ENCODE measurements at places on chromosomes 2 and 18.

DNA sequence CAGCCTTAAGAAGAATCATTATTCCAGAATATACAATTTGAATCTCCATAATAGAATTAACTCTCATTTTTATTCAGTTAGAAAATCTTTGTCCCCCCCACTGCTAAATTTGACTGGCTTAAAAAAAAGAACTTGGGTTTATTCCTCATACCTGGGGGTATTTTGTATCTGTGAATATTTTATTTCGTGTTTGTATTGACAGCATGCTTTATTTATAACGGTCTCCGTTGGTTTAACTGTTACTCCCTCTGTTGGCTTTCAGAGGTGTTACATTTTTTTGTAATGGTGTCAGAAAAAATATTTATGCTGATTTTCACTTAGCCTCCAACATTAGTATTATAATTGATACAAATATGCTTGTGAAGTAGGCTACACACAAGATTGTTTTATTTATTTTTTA lies 109.1 kb downstream of the HAUS1 start:
- no peak for DNase-seq

DNA sequence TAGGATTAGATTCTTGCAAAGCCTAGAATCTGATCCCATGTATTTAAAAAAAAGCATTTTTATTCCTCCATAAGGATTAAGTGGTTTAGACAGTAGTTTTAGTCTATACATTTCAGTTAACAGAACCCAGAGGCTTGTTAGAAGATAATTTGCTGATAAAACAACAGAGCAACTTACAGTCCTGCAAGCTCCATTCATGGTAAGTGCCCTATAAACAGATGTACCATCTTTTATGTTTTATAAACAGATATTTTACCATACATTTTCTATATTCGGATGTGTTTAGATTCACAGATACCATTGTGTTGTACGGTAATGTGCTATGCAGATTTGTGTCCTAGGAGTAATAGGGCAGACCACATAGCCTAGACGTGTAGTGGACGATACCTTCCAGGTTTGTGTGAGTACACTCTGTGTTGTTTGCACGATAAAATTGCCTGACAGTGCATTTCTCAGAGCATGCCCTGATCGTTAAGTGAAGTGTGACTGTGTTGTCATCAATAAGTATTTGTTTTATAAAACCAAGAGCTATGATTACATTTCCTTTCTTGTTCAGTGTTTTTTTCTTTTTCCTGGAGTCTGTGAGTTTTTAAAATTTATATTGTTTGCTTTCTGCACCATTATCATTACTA lies 54.2 kb downstream of the CERS6 start:
- DNase-seq = no peak

DNA sequence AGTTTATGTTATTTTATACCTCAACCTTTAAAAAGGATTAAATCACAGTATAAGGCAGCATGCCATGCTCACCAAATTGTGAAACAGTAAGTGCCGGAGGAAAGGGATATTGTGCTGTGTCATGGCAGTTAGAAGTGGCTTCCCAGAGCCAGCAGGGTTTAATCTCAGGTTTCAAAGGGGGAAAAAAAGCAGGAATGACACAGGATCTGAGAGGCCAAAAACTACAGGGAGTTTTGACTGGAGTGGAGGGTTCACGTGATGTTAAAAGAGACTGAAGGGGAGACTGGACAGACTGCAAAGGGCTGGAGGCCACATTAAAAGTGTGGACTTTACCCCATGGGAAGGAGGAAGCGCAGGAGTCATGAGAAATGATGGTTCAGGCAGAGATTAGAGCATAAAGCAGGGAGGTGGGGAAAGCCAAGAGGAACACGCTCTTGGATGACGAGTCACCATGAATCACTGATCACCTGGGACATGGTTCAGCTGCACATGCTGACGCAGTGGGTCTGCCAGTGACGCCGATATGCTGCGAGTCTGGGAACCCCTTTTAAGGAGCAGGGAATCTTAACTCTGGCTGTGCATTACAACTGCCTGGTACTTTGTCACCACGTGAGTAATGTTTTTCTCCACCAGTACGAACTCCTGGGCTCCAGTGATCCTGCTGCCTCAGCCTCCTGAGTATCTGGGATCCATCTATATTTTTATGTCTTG lies 6.1 kb downstream of the CHMP1B start:
- peak; percentile 41 for DNase-seq

- no peak for DNase-seq
Measured at GRCh38 chr2:196510246-196510645, 129.3 kb upstream of the CCDC150 start.

DNA sequence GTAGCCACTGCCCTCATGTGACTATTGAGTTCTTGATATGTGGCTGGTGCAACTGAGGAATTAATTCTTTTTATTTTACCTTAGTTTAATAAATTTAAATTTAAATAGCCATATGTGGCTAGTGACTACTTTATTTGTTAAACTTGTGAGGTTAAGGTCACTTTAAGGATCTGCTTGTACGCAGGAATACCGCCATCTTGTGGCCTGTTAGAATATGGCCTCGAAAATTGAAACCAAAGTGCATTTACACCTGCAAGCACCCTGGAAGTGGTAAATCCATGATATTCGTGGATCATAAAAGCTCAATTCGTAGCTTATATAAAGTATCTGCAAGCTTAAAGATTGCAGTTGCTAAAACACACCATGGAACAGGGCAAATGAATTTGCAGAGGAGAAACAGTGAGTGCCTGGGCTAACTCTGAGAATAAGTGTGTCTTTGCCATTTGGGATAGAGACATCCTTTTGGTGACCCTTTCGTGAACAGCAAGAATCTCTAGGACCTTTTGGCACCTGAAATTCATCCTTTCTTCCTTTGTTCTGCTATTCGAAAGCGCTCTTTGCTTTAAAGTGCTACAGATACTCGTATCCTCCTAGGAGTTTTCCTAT lies 59.9 kb upstream of the REG3A start:
- DNase-seq = peak; percentile 43

GRCh38 chr2:67579216-67579615 lies 182.1 kb downstream of the ETAA1 start:
- DNase-seq = no peak

DNA sequence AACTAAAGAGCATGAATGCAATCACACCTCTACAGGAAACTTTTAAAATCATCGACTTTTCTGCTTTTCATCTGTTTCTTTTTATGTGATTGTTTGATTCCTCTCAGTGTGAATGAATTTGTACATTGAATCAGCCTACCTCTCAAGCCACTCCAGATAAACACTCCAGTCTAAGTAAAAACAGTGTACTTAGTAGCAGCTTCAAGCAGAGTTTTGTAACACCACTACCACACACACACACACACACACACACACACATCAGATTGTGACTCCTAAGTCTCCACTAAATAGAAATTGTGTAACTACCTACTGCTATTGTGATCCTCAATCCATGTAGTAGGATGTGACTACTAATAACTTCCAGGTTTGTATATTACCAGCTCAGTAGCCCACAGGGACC lies 65.3 kb upstream of the EPB41L5 start:
- DNase-seq = no peak

DNA sequence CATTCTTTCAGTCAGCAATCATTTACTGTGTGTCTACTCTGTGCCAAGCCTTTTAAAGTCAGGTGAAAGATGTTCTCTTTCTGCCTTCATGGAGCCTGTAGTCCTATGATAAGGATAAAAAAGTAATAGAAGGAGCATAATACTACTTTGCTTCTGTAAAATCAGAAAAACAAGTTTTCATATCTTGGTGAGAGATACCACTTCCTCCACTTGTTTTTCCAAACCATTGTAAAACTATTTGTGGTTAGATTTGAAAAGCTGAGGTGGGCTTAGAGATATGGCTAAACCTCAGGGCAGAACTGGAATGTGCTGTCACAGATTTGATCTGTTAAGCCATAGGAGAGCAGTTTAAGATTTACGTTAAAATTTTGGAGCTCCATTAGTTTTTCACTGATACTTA lies 104.7 kb upstream of the FAM117B start:
- DNase-seq = no peak
